ENCODE measurements at places on chromosomes 12 and 14. TPM values are rescaled to one million over a fixed set of nuclear protein-coding genes. Genes with fewer than 3 reads are reported as not detected.

DNA sequence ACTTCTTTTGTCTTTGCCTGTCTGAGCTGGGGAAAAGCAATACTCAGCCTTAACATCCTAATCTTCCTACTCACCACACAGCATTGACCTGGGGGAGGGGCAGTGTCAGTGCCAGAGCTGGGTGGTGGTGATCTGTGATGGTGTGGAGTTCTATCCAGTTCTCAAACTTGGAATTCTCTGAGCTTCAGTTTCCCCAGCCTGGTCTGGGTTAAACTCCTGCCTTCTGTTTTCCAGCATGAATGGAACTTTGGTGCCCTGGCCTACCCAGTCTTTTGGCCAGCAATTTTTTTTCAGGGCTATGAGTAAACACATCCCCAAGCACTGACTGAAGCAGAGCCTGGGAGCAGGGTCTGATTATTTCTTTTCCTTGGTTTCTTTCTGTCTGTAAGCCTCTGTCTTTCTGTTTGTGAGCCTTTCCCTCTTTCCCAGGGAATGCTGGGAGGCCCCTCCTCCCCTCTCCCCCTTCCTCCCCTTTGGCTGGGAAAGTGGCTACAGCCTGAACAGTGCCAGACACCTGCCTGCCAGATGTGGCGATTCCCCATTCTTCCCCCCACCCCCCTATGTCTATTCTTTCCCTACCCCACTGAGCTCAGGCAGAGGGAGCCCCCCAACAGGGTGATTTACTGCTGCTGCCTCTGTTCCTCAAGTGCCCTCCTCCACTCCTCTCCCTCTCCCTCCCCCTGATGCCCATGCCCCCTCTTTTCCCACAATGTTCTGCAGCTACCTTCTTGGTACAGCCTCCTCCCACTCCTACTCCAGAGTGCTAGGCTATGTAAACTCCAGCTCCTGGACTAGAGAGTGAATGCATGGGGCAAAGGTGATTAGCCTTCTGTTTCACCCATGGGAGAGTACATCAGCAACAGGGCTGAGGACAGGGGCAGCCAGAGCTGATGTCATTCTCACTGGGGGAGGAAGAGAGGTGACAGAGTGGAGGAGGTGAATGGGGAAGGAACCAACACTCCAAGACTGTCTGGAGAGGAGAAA, 11.1 kb downstream of the GPR84 start:
- DNase-seq, result no peak

LUM gene
- total RNA-seq, result 249 TPM

DNA sequence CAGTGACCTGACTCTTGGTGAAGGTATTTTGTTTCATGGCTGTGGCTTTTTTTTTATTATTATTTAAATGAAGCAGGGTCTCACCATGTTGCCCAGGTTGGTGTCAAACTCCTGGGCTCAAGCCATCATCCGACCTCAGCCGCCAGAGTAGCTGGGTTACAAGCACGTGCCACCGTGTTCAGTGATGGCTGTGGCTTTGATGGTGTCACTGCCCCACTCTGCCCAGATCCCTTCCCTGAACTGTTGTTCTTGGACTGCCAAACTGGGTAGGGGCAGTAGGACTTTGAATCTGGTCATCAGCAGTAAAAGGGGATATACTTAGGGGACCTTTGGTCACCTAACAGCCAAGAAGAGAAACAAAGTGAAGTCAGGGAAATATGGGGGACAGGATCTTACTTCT, 19.4 kb downstream of the B4GALNT3 start:
- no peak for DNase-seq

PLEK2 gene
- 0.90 TPM for total RNA-seq

- no peak for DNase-seq
Observed at GRCh38 chr12:27048822-27049752, 26.7 kb downstream of the MED21 start.

ANO4 gene
- not detected for total RNA-seq

DNA sequence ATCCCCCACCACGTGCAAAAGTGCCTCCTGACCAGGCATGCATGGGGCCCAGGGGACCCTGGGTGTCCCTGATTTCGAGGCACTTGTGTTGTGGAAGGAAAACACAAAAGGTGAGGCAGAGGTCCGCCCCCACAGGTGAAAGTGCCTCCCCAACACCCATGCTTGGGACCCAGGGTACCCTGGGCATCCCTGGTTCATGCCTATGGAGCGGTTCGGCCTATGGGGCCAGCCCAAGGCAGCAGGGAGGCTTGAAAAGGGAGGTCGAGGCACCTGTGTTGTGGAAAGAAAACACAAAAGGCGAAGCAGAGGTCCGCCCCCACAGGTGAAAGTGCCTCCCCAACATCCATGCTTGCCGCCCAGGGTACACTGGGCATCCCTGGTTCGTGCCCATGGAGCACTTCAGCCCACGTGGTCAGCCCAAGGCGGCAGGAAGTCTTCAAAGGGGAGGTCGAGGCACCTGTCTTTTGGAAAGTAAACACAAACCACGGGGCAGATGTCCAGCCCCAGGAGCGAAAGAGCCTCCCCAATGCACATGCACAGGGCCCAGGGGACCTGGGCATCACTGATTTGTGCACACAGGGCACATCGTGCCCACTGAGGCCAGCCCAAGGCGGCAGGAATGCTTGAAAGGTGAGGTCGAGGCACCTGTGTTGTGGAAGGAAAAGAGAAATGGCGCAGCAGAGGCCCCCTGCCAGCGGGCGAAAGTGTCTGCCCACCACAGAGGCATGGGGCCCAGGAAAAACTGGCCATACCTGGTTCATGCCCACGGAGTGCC, 375.5 kb downstream of the ALG10 start:
- peak; percentile 10 for DNase-seq

DNA sequence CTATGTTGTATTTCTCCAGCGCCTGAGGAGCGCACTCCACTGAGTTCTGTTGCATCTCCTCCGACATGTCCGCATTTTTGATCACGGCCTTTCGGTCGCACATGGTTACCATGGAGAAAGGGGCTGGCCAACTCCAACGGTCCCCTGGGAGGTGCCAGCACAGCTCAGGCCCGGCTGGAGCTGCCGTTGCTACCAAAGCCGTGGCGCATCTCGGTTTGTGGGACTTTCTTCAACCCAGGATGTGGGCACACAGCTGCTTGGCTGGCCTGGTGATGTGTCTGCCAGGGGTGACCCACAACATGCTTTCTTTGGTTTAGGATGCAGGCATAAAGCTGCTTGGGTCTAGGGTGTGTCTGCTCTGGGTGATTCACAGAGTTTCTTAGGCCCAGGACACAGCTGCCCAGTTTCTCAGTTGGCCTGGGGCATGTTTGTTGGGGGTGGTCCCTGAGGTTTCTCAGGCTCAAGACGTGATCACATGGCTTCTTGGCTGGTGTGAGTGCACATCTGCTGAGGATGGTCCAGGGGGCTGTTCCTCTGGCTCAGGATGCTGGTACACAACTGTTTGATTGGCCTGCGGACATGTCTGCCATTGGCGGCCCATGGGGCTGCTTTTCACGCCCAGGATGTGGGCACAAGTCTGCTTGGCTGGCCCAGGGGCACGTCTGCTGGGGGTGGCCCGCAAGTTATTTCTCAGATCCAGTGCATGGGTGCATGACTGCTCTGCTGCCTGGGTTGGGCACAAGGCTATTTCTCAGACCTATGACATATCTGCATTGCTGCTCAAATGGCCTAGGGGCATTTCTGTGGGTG, 25.9 kb upstream of the GTF2A1 start:
- DNase-seq, result no peak

- no peak for DNase-seq
Observed at GRCh38 chr12:122031342-122032216, 9.9 kb downstream of the BCL7A start.

DNA sequence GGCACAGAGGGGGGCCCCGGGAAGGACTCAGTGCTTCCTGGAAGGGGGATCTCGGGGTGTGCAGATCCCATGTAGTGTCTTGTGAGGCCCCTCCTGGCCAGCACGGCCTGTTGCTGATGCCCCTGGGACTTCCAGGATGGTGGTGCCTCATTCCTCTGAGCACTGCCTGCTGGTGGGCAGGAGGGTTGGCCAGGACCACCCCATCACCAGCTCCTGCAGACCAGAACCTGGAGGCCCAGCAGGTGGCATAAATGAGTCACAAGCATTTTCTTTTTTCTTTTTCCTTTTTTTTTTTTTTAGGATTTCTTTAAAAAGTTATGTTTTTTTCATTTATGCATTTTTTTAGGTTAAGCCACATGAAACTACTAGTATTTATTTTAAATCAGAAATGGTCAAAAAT, 8.0 kb downstream of the MMP17 start:
- no peak for DNase-seq

DNA sequence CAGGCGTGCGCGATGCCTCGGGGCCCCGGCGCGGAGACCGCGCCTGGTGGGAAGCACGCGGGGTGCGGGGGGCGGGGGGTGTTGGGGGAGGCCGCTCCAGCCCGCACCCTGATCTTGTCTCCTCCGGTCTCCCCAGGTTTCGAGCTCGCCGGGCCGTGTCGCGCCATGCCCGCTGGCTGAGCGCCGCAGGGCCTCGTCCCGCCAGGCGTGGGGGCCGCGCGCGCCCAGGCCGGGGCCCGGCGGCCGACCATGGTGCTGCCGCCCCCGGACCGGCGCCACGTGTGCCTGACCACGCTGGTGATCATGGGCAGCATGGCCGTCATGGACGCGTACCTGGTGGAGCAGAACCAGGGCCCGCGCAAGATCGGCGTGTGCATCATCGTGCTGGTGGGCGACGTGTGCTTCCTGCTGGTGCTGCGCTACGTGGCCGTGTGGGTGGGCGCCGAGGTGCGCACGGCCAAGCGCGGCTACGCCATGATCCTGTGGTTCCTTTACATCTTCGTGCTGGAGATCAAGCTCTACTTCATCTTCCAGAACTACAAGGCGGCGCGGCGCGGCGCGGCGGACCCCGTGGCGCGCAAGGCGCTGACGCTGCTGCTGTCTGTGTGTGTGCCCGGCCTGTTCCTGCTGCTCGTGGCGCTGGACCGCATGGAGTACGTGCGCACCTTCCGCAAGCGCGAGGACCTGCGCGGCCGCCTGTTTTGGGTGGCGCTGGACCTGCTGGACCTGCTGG, 2.4 kb downstream of the TMEM121 start:
- no peak for DNase-seq

- DNase-seq, result no peak
Observed at GRCh38 chr14:54475187-54475899, 13.4 kb downstream of the GMFB start.

All from heart left ventricle (tissue), 16 donors.